ENCODE measurements at places on chromosomes 13 and 19. TPM values are rescaled to one million over a fixed set of nuclear protein-coding genes. Genes with fewer than 3 reads are reported as not detected.

ERICH4 gene
- total RNA-seq, result not detected

GJA3 gene
- total RNA-seq, result 0.92 TPM

CD177 gene
- total RNA-seq, result not detected

YJEFN3 gene
- total RNA-seq, result 16.6 TPM

CFAP97D2 gene
- total RNA-seq, result not detected

TMEM255B gene
- 2.1 TPM for total RNA-seq

HRC gene
- total RNA-seq, result 1.8 TPM

ITGBL1 gene
- 0.04 TPM for total RNA-seq

CYP4F2 gene
- not detected for total RNA-seq

KISS1R gene
- 3.3 TPM for total RNA-seq

ZNF99 gene
- total RNA-seq, result not detected

Measured in H9 (cell line).